ENCODE measurements at places on chromosomes 2 and 18. TPM values are rescaled to one million over a fixed set of nuclear protein-coding genes. Genes with fewer than 3 reads are reported as not detected.

- no peak for DNase-seq
These were observed 174.2 kb downstream of the LOXHD1 start for GRCh38 chr18:46482831-46483230.

DNA sequence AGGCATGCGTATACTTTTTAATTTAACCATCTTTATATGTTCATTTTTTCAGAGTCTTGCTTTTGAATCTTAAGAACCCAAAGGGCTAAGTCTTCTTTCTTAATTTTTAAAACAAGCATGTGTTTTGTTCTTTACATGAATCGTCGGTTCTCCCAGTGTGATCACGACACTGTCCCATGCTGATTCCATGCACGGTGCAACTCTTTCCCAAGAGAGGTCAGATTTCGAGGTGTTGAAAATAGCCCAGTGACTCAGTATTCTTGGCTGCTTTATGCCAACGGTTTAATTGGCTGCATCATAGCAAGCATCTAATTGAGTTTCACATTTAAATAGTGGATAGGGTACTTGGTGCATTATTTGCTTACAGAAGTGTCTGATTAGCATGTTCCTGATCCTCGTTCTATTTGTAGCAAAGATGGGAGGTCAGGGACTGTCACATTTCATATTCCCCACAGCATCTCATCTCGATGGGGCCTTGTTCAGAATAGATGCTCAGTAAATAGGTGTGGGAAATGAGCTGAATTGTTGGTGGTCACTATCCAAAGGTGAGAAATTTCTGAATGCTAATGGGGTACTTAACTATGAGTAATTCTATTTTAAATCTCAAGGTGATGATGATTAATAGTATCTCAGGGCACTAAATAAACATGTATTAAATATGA, 2.8 kb downstream of the NPAS2 start:
- no peak for DNase-seq

DNA sequence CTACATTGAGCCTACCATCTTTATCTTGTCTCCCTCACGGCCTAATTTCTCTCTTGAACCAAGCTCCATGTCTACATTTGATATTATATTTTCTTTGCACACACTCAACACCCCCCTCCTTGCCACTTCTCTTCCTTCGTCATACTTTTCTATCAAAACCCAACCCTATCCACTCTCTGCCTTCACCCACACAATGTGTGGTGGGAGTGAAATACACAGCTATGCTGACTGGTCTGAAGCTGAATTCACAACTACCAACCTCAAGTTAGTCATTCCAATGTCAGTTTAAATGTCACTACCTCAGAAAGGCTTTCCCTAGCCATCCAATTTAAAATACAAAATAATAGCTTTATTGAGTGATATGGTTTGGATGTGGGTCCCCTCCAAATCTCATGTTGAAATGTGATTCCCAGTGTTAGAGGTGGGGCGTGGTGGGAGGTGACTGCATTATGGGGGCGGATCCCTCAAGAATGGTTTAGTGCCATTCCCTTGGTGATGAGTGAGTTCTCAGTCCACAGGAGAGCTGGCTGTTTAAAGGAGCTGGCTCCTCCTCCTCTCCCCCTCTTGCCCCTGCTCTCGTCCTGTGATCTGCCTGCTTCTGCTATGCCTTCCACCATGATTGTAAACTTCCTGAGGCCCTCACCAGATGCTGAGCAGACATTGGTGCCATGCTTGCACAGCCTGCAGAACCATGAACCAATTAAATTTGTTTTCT, 112.1 kb downstream of the DTNB start:
- no peak for DNase-seq

- no peak for DNase-seq
These were observed 209.2 kb downstream of the MGAT5 start for GRCh38 chr2:134462791-134463698.

Gene CFAP221
- 0.12 TPM for polyA plus RNA-seq

Data from BJ (cell line).